Mucosa of gallbladder (tissue), 1 donor: ENCODE measurements at places on chromosomes 11 and 22. TPM values are rescaled to one million over a fixed set of nuclear protein-coding genes. Genes with fewer than 3 reads are reported as not detected.

- DNase-seq: no peak
Measured at GRCh38 chr11:20670932-20671403, 1.6 kb downstream of the NELL1 start.

- no peak for DNase-seq
Measured at GRCh38 chr11:45736424-45736823, 68.5 kb upstream of the SLC35C1 start.

- DNase-seq: no peak
Measured at GRCh38 chr11:32500001-32500400, 64.7 kb upstream of the WT1 start.

The APOA5 gene
- total RNA-seq: 0.29 TPM

The APOBEC3H gene
- total RNA-seq: 1.4 TPM
